ENCODE measurements at places on chromosomes 2 and 18.

GRCh38 chr2:72116081-72116533, 31.6 kb downstream of the CYP26B1 start:
- no peak for DNase-seq

DNA sequence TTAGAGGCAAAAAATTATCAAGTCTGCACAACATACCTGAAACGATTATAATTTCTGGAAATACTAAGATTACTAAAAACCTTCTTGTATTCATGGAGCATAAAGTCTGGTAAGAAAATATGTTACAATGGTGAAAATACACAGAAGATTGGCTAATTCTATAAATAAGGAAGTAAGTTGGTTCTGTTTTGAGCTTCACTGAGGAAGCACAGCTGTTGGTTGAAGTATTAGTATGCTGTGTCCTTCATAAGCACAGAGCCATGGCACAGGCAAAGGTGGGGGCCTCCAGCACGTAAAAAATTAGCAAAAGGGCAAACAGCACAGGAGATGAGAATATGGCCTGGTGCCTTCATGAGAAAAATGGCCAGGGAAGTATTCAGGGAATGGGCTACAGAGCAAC, 40.4 kb upstream of the ANKRD62 start:
- DNase-seq: no peak

DNA sequence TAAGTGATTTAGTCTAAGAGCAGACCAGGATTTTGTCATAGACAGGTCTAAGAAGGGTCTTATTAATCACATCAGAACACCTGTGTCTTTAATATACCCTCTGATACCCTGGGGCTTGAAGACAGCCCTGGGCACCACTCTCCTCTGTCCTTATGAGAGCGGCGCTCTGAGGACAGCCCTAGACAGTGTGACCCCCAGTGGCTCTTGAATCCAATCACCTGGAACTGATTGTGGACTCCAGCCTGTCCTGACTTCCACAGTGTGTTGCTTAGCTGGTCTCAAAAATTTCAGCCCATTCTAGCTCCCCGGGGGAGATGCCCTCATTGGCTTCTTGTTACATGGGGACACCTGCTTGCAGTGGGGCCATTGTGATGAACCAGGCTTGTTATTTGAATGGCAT, 195.8 kb upstream of the SMAD2 start:
- DNase-seq: no peak

DNA sequence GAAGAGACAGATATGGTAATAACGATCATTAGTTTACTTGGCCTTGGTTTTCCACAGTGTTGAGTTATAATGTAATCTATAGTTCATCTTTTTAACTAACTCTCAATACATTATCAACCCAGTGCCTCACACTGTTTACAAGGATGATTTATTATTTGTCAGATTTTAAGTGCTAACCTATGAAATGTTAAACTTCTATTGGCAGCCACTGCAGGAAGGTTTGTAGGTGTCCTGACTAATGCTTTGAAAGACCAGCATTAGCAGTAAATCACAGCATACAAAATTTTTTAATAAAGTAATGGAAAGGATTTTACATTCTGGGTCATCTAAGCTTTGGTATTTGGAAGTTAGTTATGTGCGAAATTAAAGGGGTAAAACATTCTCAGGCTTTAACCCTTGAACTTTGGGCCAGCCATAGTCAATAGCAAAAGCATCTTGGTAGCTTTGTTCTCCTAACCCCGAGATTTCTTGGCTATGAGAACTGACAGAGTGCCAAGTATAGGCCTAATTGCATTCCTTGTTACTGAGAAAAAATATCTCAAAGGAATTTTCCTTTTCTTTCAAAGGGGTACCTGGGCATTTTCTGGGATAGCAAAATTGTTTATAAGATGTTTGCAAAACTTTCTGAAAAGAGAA, 30.6 kb downstream of the SPATS2L start:
- no peak for DNase-seq

- no peak for DNase-seq
Observed at GRCh38 chr2:233060501-233060979, 398 bp downstream of the INPP5D start.

- DNase-seq: no peak
Observed at GRCh38 chr2:17911491-17912260, 33.2 kb downstream of the KCNS3 start.

DNA sequence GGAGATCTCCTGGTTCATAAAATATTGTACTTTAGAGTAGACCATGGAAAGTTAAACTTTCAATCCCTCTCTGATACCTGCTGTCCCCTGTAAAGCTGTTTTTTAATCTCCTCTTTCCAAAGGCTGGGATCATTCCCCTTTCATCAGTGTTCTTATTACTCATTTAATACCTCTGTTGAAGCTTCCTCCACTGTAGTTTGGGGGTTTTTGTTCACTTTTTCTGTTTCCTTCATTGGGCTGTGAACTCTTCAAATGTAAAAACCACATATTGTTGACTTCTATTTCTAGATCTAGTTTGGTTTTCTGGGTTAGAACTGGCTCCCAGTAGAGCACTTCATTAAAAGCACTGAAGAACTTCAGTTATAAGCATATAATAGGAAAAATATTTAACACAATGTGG, 598.1 kb downstream of the RNF144A start:
- no peak for DNase-seq

- no peak for DNase-seq
Observed at GRCh38 chr2:14492920-14493503, 139.5 kb upstream of the LRATD1 start.
